ENCODE measurements at places on chromosomes 1 and 21.

- no peak for DNase-seq
These were observed 372.2 kb downstream of the PTBP2 start for GRCh38 chr1:97093741-97094140.

- DNase-seq: no peak
These were observed 12.7 kb downstream of the INSL5 start for GRCh38 chr1:66788231-66788939.

GRCh38 chr1:47399138-47399845, 16.8 kb upstream of the FOXE3 start:
- DNase-seq: no peak

- DNase-seq: no peak
These were observed 31.3 kb downstream of the PKNOX1 start for GRCh38 chr21:43005635-43006034.

DNA sequence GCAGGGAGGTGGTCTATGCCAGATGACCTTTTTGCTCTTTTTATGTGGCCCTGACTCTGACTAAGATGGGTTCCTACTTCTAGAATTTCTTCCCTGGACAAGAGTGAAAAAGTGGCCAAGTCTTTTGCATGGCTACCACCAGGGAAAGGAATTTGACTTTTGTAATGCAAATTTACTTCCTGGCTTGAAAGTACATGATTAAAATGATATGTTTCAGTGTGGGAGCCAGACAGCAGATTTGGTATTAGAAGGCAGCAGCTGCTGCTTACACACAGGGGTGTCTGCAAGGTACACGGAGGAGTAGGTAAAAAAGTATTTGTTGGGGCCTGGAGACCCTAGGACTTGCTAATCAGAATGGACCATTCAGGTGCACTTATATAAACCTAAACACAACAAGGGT, 78.4 kb downstream of the KCND3 start:
- no peak for DNase-seq

GRCh38 chr1:185573677-185574076, 160.5 kb upstream of the HMCN1 start:
- DNase-seq: no peak

- no peak for DNase-seq
These were observed 272.0 kb downstream of the FOXD2 start for GRCh38 chr1:47709872-47710231.

DNA sequence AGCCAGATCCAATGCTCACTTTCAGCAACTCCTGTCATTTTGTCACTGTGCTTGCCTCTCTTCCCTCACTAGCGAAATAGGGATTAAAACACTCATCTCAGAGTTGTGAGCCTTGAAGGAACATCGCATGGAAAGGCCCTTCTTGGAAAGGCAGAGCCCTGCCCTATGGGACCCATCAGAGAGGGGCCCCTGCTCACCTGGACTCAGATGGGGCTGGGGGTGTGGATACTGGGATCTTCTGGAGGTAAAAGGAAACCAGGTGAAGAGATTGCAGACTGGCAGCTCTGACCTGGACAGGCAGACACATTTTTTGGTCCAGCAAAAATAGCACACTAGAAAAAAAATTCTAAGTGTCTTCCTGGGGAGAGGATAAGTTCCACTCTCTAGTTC, 54.2 kb upstream of the EPS8L3 start:
- no peak for DNase-seq

DNA sequence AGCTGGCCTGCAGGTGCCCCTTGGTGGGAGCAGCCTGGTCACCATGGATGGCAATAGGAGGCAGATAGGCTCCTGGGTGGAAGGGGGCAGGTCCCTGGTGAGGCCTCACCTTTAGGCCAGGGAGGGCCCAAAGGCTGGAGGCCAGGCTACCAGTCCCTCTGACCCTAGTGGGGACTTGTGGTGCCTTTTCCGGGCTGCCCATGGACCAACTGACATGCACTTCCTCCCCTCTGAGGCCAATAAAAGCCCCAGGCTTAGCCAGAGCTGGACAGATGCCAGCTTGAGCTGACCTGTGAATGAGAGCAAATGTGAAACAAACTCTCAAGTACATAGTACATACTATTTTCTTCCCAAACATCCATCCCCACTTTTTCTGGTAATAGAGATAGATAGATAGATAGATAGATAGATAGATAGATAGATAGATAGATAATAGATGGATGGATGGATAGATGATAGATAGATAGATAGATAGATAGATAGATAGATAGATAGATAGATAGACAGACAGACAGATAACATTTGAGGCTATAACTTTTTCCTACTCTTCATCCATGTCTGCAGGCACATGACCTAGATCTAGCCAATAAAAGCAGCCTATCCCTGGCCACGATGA, 9.2 kb upstream of the CTTNBP2NL start:
- DNase-seq: no peak

GRCh38 chr1:43566382-43567044, 35.8 kb downstream of the PTPRF start:
- no peak for DNase-seq

- no peak for DNase-seq
These were observed 130.5 kb downstream of the RWDD3 start for GRCh38 chr1:95364546-95364945.

- no peak for DNase-seq
These were observed 56.4 kb downstream of the ADAMTS1 start for GRCh38 chr21:26788790-26789189.

DNA sequence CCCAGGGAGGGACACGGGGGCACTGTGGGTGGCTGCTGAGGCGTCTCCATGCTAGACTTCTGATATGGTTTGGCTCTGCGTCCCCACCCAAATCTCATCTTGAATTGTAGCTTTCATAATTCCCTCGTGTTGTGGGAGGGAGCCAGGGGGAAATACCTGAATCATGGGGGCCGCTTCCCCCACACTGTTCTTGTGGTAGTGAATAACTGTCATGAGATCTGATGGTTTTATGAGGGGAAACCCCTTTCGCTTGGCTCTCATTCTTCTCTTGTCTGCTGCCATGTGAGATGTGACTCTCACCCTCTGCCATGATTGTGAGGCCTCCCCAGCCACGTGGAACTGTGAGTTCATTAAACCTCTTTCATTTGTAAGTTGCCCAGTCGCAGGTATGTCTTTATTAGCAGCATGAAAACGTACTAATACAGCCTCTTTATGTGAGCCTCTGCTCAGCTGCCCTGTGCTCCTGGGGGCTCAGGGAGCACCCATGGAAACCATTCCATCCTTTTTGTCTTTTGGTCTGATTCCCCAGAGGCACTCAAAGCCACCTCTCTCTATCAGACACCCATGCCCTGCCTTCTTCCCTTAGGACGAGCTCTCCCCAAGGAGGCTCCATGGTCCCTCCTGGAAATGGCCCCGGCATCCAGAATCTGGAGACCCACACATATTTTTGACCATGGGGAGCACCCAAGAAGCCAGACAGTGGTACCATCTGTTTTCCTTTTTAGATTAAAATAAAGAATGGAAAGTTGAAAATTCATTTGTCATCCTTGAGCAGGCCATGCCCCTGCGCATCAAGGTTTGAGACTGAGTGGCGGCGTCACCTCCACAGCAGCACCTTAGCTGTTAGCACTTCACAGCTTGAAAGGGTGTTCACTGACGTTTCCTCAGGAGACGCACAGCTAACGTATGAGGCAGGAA, 65.9 kb upstream of the FAM20B start:
- no peak for DNase-seq

Measured in neural crest cell (in vitro differentiated cells).